ENCODE measurements at places on chromosomes 11 and 22. TPM values are rescaled to one million over a fixed set of nuclear protein-coding genes. Genes with fewer than 3 reads are reported as not detected.

DNA sequence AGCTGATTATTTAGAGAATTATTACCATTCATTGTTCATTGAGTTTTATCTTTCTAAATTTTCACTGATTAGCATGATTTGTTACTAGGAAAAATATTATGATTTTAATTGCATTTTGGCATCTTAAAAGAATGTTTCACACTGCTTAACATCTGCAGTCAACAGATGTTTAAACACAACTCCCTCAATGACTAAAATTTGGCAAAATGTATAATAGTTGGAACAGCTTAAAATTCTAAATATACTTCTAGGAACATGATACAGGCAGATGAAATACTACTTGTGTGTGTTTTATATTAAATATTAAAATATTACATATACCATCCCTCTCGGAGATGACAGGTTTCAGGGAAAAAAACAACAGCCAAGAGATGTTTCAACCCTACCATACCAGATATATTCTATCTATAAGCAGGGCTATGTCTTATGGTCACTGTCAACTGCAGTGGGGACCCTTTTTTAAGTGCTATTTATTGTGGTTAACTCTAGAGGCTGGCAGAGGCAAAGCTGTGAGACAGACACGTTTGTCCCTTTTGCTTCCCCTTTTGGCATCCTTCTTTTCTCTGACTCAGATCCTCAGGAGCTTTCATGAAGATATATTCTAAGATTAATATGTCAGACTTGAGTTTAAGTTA lies 81.9 kb downstream of the BDNF start:
- DNase-seq = no peak

- no peak for DNase-seq
- H3K27ac ChIP-seq = no peak overlapping the region
- H3K4me1 ChIP-seq = peaks cover 27% of the 10 kb centered on the region
Measured at GRCh38 chr11:8318536-8318935, 54.9 kb upstream of the LMO1 start.

DNA sequence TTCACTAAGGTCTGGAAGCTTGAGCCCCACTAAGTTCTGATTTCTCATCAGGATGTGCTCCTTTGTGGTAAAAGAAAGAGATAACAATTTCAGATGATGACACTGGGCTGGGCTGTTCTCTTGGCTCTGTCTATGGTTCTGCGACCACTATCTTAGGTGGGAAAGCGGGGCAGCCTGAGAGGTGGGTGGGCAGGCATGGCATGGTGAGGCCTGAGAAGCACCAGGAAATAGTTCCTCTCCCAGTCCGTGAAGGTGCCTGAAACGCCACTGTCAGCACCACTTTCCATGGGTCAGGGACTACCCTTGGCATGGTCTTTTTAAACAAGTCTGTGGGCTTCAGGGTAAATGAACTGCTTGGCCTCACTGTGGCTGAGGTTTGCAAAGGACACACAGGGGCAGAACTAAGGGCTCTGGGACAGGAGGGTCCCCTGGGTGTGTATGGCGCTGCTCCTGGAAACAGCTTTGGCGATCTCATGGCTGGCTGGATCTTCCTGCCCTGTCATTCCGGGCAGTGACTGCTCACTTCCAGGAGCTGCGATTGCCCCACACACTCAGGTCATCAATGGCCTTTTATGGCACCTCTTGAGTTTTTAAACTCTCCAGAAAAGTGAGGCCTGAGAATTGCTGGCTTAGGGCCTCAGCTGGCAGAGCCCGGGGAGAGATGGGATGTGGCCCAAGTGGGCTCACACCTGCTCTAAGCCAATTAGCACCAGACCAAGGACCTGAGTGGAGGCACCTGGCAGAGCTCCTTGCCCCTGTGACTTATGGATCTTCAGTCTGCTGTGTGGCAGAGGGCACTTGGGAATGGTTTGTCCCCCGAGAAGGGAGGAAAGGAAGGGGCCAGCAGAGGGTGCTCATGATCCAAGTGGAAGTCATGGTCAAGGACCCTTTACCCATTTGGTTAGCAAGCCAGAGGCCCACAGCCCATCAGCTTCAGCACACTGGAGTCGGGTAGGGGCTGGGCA lies 55.6 kb upstream of the LYVE1 start:
- no peaks in the 10 kb centered on the region for H3K27me3 ChIP-seq
- H3K4me1 ChIP-seq = peaks cover 5% of the 10 kb centered on the region
- peak; percentile 38 for DNase-seq
- H3K27ac ChIP-seq = no peak overlapping the region
- H3K36me3 ChIP-seq = no peaks in the 10 kb centered on the region

- H3K4me1 ChIP-seq = peaks cover 28% of the 10 kb centered on the region
- H3K36me3 ChIP-seq = no peaks in the 10 kb centered on the region
- H3K27ac ChIP-seq = no peak overlapping the region
- H3K27me3 ChIP-seq = no peaks in the 10 kb centered on the region
- DNase-seq = no peak
Measured at GRCh38 chr11:12205330-12205729, 94.9 kb downstream of the MICAL2 start.

GRCh38 chr11:85946221-85946620 lies 91.0 kb downstream of the CCDC83 start:
- peaks cover 4% of the 10 kb centered on the region for H3K4me1 ChIP-seq
- H3K4me3 ChIP-seq = no peak overlapping the region
- DNase-seq = no peak
- H3K36me3 ChIP-seq = no peaks in the 10 kb centered on the region
- no peak overlapping the region for H3K27ac ChIP-seq

DNA sequence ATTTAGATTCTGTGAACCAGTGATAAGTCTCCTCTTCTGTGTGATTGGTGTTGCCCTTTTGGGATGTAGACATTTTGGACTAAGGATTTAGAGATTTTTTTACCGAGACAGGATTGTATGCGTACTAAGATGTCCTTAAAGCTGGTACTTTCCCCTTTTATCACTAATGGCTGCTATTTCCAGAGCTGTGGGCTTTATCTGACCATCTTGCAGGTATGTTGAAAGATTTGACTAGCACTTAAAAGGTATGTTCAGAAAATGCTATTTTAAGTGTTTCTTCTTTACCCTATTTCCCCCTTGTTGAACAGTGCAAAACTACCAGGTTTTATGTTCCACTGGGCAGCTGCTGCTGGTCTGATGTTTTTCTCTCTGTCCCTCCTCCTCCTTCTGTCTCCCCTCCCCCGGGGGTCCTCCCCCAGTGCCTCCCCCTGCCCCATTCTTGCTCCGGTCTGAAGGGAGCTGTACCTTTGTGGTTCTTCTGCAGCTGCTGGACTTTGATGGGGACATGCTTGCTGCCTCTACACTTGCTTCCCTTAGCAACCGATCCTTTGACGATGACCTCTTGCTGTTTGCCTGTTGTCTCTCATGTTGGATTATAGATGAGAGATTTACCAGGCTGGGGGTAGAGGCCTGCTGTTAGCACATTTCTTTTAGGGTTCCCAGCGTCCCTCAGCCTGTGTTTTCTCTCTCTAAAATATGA lies 59.6 kb downstream of the ZNRF3 start:
- H3K4me1 ChIP-seq = peaks cover 44% of the 10 kb centered on the region
- H3K27ac ChIP-seq = peak overlapping the region; percentile 95
- no peaks in the 10 kb centered on the region for H3K27me3 ChIP-seq
- H3K4me3 ChIP-seq = no peak overlapping the region
- H3K36me3 ChIP-seq = peaks cover 25% of the 10 kb centered on the region

GRCh38 chr11:94780432-94780831 lies 12.3 kb downstream of the AMOTL1 start:
- DNase-seq = no peak
- H3K4me3 ChIP-seq = no peak overlapping the region
- peaks cover 59% of the 10 kb centered on the region for H3K4me1 ChIP-seq
- no peaks in the 10 kb centered on the region for H3K27me3 ChIP-seq
- no peaks in the 10 kb centered on the region for H3K36me3 ChIP-seq

Gene AP1B1
- 40.3 TPM for total RNA-seq

Gene FREY1
- 2.3 TPM for total RNA-seq

Gene BRSK2
- 4.9 TPM for total RNA-seq

Data from mesothelial cell of epicardium (in vitro differentiated cells).